ENCODE measurements at places on chromosomes 7 and 10.

DNA sequence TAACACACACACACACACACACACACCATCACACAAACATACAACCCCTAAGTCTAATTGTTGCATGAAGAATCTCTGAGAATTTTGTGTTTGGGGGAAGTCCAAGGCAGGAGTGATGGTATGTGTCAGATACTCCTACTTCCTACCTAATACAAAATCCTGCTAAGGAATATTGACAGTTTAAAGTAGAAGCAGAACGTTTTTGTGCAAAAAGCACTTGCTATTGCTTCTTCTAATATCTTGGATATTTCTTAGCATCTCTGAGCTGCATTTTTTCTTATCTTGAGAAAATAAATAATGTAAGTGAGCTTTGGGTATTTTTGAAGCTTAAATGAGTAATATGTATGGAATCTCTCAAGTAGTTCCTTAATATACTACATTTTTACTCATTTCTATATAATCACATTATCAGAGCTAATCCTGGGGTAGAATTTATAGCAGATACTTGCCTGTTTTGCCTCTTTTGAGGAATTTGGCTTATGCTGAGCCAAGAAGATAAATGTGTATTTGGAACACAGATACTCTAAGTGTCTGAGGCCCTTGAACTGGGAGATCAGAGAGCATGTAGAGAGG lies 212.3 kb downstream of the DKK1 start:
- H3K27me3 ChIP-seq: no peaks in the 10 kb centered on the region
- no peak for DNase-seq
- no peaks in the 10 kb centered on the region for H3K4me1 ChIP-seq
- no peak overlapping the region for H3K27ac ChIP-seq
- H3K4me3 ChIP-seq: no peak overlapping the region
- no peaks in the 10 kb centered on the region for H3K36me3 ChIP-seq

DNA sequence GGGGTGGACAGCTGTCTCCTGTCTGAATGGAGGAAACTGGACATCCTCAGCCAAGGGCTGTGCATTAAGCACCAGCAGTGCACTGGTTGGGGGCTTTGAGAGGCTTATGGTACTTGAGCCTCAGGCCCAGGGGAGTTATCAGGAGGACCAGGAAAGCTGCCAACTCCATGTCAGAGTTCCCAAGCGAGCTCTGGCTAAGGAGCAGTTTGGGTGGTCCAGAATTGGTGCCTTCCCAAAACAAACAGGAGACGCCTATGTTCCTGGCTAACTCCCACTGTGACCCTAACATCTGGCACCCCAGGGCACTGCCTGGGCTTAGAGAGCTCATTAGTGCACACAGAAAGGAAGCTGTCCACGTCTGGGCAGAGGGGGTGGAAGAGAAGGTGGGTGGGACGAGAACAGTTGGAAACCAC lies 408.6 kb upstream of the NPVF start:
- no peak overlapping the region for H3K27ac ChIP-seq
- no peaks in the 10 kb centered on the region for H3K36me3 ChIP-seq
- DNase-seq: no peak
- H3K27me3 ChIP-seq: peaks cover 27% of the 10 kb centered on the region
- H3K4me1 ChIP-seq: no peaks in the 10 kb centered on the region

DNA sequence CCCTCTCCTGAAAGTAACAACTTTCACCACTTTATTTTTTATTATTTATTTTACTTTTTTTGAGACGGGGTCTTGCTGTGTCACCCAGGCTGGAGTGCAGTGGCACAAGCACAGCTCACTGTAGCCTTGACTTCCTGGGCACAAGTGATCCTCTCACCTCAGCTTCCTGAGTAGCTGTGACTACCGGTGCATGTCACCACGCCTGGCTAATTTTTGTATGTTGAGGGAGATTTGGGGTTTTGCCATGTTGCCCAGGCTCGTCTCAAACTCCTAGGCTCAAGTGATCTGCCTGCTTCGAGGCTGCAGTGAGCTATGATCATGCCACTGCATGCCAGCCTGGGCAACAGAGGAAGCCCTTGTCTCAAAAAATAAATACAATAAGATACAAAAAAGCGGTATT lies 14.9 kb upstream of the SLIT1 start:
- H3K27me3 ChIP-seq: no peaks in the 10 kb centered on the region
- no peaks in the 10 kb centered on the region for H3K36me3 ChIP-seq
- no peak overlapping the region for H3K27ac ChIP-seq
- no peak for DNase-seq
- H3K4me1 ChIP-seq: peaks cover 8% of the 10 kb centered on the region
- H3K4me3 ChIP-seq: no peak overlapping the region

DNA sequence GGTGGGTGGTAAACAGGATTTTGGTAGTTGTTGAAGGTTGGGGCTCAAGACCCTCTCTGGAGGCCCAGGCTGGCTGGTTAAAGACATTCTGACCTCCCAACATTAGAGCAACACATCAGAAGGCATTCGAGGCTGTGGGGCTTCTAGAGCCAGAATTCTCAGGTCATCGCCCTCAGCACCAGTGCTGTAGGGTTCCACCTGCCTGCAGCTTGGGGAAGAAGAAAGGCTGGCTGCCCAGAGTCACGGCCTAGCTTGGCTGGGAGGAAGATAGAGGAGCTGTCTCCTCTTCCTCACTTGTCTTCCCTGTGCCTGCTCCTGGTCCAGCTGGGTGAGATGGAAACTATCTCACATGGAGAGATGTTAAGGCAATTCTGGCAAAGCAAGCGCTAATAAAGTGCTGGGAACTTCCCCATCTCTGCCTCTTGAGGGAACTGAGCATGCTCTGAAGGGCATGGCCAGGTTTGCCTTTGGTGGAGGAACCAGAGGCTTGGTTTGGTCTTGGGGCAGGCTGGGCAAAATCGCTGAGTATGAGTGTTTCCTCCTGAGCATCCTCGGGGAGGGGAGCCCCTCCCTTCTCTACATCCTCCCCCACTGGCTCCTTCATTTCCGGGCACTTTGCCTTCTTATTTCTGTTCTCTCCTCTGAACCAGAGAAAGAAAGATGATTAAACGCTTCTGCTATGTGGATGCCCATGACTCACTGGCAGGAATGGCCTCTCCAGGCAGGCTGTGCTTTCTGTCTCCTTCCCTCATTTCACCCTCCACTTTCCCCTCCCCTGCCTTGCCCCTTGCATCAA lies 509.0 kb upstream of the PODXL start:
- no peak overlapping the region for H3K27ac ChIP-seq
- peaks cover 18% of the 10 kb centered on the region for H3K27me3 ChIP-seq
- no peaks in the 10 kb centered on the region for H3K36me3 ChIP-seq
- H3K4me3 ChIP-seq: no peak overlapping the region
- H3K4me1 ChIP-seq: no peaks in the 10 kb centered on the region

DNA sequence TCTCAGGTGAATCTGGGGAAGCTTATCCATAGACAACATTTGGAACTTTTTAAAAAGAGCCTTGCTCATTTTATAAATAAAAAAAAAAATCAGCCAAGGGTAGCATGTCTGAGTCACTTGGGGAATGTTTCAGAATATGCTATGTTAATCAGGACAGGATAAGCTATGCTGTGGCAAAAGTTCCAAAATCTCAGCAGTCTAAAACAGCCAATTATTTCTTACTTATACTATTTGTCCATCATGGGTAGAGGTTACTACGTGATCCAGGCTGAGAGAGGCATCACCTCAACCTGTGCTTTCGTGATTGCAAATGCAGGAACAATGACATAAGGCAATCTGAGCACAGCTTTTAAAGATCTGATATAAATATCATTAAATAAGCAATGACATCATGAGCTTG lies 6.5 kb downstream of the SLC13A1 start:
- no peak overlapping the region for H3K4me3 ChIP-seq
- DNase-seq: no peak
- no peak overlapping the region for H3K27ac ChIP-seq
- H3K27me3 ChIP-seq: no peaks in the 10 kb centered on the region
- H3K4me1 ChIP-seq: no peaks in the 10 kb centered on the region
- H3K36me3 ChIP-seq: no peaks in the 10 kb centered on the region

- DNase-seq: no peak
- H3K4me1 ChIP-seq: no peaks in the 10 kb centered on the region
- H3K27me3 ChIP-seq: no peaks in the 10 kb centered on the region
- no peak overlapping the region for H3K4me3 ChIP-seq
Observed at GRCh38 chr7:84202855-84203254, 8.3 kb upstream of the SEMA3A start.

DNA sequence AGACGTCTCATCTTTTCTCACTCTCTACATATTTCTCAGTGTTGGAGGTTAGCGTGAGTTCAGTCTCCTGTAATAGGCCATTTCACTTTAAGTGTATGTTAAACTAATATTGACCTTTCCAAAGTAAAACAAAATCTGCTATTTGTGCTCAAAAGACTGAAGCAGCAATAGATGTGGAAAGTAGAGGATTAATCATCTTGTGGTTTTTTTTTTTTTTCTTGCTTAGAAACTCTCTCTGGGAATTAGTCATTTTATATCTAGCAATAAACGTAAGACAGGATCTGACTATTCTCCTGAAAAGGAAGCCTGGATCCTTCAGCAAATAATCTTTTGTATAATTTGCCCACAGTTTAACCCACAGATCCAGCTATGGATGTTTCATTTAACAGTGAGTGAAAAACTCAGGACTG lies 81.7 kb downstream of the NRP1 start:
- no peak overlapping the region for H3K4me3 ChIP-seq
- no peak overlapping the region for H3K27ac ChIP-seq
- peaks cover 23% of the 10 kb centered on the region for H3K4me1 ChIP-seq
- DNase-seq: no peak

DNA sequence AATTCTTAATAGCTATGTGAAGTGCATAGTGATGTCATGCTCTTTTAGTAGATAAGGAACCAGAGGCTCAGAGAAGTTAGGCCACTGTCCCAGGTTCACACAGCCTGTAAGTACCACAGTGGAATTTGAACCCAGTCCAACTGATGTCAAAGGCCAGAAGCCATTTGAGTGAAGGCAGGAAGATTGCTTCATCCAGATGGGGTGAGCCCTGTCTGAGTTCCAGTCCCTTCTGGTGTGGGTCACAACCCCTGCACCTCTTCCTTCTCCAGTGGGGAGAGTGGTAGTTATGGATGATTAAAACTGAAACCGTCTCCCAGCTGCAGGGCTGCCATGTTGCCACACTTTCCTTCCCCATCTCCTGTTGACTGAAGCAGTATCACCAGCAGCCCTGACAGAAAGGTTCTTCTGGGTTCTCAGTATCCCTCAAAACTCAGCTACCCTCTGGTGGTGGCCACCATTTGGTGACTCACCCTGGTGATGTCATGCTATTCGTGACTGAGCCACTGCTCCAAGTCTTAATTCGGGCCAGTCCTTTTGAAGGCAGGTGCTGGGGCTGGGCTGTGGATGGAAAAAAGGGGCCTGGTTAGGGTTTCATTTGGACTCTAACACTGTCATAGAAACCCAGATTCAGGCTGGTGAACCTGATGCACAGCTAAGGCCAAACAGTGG lies 1.5 kb upstream of the C10orf95 start:
- no peak overlapping the region for H3K27ac ChIP-seq
- peak overlapping the region; percentile 90 for H3K4me3 ChIP-seq
- no peaks in the 10 kb centered on the region for H3K27me3 ChIP-seq
- no peak for DNase-seq
- H3K36me3 ChIP-seq: peaks cover 9% of the 10 kb centered on the region

DNA sequence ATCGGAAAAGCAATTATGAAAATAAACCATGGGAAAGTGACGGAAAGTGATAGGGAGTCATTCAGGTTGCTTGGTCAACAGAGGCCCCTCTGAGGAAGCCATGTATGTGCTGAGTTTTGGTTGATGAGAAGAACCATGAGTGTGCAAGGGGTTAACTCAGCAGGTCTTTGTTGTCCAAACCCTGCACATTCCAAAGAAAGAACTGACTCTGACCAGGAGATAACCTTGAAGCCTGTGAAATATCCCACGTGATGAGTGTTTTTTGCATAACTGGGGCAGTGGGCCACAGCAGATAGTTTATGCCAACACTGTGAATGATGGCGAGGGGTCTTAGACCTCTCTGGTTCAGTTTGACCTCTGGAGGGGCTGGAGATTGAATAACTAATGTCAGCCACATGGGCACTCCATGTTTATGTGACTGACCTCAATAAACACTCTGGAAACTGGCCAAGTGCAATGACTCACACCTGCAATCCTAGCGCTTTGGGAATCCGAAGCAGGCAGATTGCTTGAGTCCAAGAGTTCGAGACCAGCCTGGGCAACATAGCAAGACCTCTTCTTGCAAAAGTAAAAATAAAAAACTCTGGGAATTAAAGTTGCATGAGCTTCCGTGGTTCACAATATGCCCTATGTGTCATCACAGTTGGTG lies 154.0 kb upstream of the FOXK1 start:
- H3K4me1 ChIP-seq: no peaks in the 10 kb centered on the region
- no peak overlapping the region for H3K4me3 ChIP-seq
- DNase-seq: no peak
- no peak overlapping the region for H3K27ac ChIP-seq
- peaks cover 54% of the 10 kb centered on the region for H3K27me3 ChIP-seq

- H3K4me1 ChIP-seq: peaks cover 5% of the 10 kb centered on the region
- no peaks in the 10 kb centered on the region for H3K27me3 ChIP-seq
- H3K27ac ChIP-seq: no peak overlapping the region
Observed at GRCh38 chr10:88138319-88138848, 275.0 kb downstream of the PTEN start.

Data from central memory CD8-positive, alpha-beta T cell (primary cell).